ENCODE measurements at places on chromosomes 2 and 18.
A peak's percentile ranks its signal among the peaks of the same experiment; 100 is the strongest.

DNA sequence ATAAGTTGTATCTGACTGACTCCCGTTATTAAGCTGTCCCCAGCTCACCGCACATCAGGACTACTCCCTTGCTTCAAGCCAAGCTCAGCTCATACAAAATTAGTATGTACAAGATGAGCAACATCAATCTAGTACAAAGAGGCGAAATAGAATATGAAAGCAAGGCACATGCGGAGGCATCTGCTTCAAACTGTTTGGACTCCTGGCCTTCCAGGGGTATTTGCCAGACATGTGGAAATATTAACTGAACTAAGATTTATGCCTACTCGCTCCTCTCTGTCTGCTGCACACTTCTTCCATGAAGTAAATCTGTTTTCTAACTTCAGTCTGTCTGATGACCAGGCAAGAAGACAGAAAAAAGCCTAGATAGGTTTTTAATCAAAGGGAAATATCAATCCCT lies 499.8 kb downstream of the PID1 start:
- H3K4me3 ChIP-seq, result no peak overlapping the region
- no peak for DNase-seq
- no peak overlapping the region for H3K27ac ChIP-seq
- H3K4me1 ChIP-seq, result no peaks in the 10 kb centered on the region
- no peaks in the 10 kb centered on the region for H3K36me3 ChIP-seq

DNA sequence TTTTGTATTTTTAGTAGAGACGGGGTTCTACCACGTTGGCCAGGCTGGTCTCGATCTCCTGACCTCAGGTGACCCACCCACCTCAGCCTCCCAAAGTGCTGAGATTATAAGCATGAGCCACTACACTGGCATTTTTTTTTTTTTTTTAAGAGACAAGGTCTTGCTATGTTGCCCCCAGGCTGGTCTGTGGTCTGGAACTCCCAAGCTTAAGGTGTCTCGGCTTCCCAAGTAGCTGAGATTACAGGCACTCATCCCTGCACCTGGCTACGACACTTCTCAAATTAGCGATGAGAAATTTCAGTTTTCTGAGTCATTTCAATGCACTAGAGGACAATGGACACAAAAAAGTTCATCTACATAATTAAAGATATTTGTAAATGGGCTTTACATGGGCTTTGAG lies 36.6 kb upstream of the TCF7L1 start:
- H3K36me3 ChIP-seq, result no peaks in the 10 kb centered on the region
- peak; percentile 98 for DNase-seq
- H3K4me1 ChIP-seq, result no peaks in the 10 kb centered on the region
- no peaks in the 10 kb centered on the region for H3K27me3 ChIP-seq

GRCh38 chr2:172239944-172240590 lies 137.4 kb upstream of the DLX2 start:
- H3K4me3 ChIP-seq, result no peak overlapping the region
- H3K27me3 ChIP-seq, result peaks cover 6% of the 10 kb centered on the region
- DNase-seq, result no peak
- H3K36me3 ChIP-seq, result no peaks in the 10 kb centered on the region
- H3K27ac ChIP-seq, result no peak overlapping the region

DNA sequence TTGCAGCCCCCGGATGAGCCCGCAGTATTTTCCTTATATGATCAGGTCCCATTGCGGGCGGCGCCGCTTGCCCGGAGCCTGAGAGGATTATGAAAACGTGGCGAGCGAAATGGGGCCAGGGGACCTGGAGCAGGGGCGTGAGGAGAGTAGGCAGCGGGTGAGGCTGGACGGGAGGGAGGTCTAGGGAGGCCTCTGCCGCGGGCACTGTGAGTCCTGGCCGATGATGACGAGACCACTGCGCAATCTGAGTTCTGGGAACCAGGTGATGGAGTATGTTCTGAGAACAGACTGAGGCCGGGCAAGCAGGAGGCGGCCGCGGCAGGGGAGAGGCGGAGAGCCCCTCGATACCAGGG lies 790 bp upstream of the ACAA2 start:
- H3K36me3 ChIP-seq, result no peaks in the 10 kb centered on the region
- peak overlapping the region; percentile 46 for H3K27ac ChIP-seq
- no peaks in the 10 kb centered on the region for H3K27me3 ChIP-seq
- peak overlapping the region; percentile 77 for H3K4me3 ChIP-seq
- H3K4me1 ChIP-seq, result no peaks in the 10 kb centered on the region

DNA sequence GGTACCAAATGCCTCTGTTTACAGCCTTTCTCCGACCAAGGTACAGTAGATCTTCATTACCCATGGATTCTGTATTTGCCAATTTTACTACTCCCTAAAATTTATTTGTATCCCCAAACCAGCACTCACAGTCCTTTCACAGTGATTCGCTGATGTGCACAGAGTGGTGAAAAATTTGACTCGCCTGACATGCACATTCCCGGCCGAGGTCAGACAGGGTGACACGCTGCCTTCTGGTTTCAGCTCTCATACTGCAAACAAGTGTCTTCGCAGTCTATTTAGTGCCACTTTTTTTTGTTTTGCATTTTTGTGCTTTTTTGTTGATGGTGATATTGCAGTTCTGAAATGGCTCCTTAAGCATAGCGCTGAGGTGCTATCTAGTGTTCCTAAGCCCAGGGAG lies 71.0 kb downstream of the MAPK4 start:
- no peak for DNase-seq
- no peak overlapping the region for H3K27ac ChIP-seq
- H3K4me1 ChIP-seq, result peaks cover 10% of the 10 kb centered on the region
- no peaks in the 10 kb centered on the region for H3K36me3 ChIP-seq
- H3K4me3 ChIP-seq, result no peak overlapping the region
- no peaks in the 10 kb centered on the region for H3K27me3 ChIP-seq

DNA sequence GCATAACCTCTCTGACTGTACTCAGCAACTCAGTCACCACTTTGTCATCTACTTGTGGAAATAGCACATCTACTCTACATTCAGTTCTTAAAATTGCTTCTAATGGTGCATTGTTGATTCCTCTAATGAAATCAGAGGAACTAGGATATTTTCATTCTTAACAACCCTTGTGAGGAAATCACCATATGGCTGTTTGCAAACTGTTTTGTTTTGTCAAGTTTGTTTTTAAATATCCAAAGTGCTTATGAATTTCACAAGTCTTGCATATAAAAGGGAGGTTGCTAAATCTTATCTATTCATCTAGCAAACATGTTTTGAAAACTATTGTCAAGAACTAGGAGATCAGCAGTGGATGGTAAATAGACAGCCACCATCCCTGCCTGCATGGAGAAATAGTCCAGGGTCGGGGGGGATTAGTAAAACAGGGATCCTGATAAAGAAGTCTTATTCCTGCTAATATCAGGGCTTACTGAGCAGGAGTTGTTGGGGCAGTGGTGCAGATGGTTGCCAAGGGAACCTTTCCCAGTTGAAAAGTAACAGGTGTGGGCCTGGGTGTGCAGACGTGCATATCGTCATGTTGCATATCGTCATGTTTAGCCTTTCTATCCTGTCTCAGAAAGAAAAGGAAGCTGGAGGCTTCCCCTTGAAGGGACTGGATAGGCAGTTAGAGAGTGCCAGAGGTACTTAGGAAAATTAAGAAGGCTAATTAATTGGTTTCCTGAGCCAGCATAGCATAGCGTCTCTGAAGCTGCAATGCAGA lies 7.5 kb upstream of the MYO3B start:
- no peaks in the 10 kb centered on the region for H3K4me1 ChIP-seq
- no peaks in the 10 kb centered on the region for H3K27me3 ChIP-seq
- no peak overlapping the region for H3K4me3 ChIP-seq

GRCh38 chr2:235044501-235045271 lies 92.9 kb downstream of the SH3BP4 start:
- DNase-seq, result peak; percentile 37
- H3K4me3 ChIP-seq, result no peak overlapping the region
- H3K36me3 ChIP-seq, result peaks cover 56% of the 10 kb centered on the region
- peaks cover 4% of the 10 kb centered on the region for H3K4me1 ChIP-seq
- no peaks in the 10 kb centered on the region for H3K27me3 ChIP-seq

All from trophoblast cell (in vitro differentiated cells and primary cell).